ENCODE measurements at places on chromosomes 6 and 20.
A peak's percentile ranks its signal among the peaks of the same experiment; 100 is the strongest.

DNA sequence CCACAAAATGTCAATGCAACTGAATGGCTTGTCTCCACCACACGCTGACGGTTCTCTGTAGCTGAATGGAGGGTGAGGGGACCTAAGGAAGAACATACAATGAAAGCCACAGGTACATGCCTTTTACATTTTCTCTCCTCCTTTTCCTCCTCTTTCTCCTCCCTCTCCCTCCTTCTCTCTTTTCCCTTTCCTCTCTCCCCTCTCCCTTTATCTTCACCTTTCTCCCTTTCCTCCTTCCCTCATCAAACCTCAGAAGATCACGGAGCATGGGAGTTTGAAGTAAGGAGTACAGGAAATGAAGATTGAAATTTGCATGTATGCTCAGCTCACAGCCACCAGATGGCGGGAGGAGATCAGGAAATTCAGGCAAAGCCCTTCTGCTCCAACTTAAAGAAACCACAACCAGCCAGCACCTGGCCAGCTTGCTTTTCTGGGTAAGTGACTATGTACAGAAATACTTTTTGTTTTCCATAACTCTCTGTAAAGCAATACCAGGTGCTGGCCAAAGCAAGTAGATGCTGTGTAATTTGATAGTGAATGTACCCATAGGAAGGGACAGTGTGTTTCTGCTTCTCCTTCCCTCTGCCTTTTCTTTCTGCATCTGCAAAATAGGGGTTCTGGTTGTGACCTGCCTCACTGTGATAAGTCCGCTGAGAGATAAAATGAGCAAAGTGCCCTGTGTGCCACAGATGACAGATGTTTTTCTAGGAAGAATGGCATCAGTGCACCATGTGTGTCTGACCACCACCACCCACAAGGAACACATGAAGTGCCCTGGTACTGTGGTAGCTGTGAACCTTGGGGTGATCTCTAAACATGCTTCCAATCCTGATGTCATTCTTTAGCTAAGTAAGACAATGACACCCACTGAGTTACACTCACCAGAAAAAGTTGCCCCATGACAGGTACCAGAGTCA, 18.6 kb upstream of the FOXO3 start:
- peak; percentile 35 for DNase-seq

DNA sequence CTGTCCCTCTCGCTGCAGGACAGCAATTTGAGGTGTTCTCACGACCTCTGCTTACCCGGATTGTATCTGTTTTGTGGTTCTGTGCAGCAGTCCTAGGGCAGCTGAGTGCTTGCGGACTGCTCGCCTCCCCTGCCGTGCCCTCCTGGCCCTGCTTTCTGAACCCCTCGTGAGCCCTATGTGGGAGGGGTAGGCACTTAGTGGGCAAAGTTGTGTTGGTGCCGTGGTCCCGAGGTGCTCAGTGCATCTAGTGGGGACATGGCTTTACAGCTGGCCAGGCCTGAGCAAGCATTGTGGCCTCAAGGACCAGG, 5.2 kb downstream of the TMEM181 start:
- no peak for DNase-seq

- no peak for DNase-seq
These were observed 174.1 kb downstream of the COL21A1 start for GRCh38 chr6:56073315-56073714.

GRCh38 chr6:14466278-14466677, 348.7 kb downstream of the CD83 start:
- DNase-seq: no peak

- DNase-seq: no peak
These were observed 191.9 kb downstream of the CENPW start for GRCh38 chr6:126531840-126532239.

DNA sequence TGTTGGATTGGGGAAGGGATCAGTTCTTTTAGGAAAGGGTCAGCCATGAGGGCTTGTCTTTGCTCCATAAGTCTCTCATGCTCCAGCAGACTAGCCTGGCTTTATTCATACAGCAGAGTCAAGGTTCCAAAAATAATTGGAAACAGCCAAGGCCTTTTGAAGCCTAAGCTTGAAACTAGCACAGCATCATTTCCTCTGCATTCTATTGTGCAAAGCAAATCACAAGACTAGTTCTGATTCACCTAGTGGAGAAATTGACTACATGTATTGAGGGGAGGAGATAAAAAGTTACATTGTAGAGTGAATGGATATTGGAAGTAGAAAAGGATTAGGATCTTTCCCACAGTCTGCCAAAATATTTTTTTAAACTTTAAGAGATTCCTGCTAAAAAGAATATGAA, 159.3 kb upstream of the PLCB4 start:
- no peak for DNase-seq

DNA sequence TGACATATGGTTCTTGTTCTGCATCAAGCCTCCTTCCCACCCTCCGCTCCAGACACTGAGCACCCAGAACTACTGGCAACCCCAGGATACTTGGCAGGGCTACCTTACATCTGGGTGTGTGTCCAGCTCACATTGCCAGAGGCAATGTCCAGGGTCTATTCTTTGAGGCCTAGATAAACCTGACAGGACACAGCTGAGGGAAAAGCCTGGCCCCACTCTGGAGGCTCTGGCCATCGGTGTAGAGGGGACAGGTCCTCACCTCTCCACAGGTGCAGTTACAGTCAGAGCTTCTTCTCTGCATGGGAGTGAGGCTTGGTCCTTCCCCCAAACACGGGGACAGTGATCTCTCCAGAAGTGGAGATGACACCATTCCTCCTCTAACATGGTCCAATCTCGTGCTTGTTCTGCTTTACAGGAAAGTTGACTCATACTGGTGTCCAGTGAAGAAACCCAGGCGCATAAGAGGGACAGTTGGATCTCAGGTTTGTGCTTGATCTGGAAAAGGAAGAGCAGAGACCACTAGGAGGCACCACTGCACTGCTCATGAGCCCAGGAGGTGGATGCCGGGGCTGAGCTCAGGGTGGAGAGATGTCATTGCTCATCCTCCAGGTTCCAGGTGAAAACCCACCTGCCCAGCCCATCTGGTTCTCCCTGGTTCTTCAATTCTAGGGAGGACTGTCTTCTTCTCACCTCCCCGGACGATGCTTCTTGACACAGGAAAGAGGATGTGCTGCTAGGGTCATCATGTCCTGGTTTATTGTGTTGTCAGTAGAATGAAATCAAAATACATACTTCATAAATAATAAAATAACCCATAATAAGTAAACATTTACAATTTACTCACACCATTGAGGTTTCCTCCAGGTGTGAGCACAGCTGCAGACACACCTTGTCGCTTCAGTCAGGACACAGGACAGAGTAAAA, 14.7 kb downstream of the HLA-F start:
- DNase-seq: no peak

DNA sequence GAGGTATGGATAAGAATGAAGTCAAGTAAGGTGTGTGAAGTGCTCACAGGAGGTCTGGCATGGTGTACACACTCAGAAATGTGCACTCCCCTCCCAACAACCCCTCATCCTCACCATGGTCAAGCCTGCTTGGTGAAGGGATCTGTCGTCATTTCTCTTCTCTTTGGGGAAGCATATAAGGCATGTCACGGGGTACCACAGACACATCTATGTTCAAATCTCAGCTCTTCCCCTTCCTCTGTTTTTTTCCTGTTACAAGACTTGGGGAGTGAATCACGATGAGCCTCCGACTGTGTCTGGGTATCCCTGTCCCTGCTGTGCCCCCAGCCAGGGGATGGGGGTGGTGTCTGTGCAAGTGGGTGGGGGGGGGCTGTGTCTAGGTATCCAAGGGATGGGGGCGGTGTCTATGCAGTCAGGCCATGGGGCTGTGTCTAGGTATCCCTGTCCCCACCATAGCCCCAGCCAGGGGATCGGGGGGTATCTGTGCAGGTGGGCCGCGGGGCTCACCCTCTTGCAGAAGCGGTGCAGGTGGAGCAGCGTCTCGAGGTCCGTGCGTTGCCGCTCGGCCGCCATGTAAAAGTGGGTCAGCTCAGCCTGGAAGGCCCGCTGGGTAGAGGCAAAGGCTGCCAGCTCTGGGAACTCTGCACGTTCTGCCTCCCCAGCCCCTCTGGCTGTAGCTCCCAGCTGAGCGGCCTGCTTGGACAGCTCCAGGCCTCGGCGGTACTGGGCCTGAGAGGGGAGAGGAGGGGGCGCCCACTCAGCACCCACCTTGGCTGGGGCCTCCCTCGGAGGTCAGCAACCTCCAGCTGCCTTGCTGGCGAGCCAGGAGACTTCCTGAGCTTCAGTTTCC, 43.6 kb downstream of the KIAA1755 start:
- DNase-seq: no peak

- DNase-seq: no peak
These were observed 213.1 kb downstream of the DOK5 start for GRCh38 chr20:54688476-54688875.

DNA sequence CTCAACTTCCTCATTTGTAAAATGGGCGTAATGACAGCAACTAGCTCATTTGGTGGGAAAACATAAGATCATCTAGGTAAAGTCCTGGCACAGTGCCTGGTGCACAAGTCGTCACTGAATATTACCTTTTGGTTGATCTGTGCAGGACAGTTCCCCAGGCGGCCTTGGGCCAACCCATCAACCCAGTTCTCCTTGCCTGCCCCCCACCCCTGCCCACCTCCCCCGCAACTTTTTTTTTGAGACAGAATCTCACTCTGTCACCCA, 99.2 kb downstream of the JPH2 start:
- DNase-seq: no peak

DNA sequence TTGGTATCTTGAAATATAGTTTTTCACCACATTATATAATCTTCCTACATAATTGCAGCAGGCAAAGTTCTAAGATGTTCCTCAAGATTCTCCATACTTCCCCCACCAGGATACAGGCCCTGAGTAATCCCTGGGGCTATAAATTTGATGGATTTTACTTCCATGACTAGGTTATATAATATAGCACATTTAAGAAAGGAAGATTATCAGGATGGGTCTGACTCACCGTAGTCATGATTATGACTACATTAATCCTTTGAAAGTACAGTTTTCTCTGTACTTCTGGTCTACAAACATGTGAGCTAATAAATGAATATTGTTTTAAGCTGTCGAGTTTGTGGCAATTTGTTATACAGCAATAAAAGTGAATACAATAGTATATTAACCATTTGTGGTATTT, 122.5 kb downstream of the MACROD2 start:
- no peak for DNase-seq

DNA sequence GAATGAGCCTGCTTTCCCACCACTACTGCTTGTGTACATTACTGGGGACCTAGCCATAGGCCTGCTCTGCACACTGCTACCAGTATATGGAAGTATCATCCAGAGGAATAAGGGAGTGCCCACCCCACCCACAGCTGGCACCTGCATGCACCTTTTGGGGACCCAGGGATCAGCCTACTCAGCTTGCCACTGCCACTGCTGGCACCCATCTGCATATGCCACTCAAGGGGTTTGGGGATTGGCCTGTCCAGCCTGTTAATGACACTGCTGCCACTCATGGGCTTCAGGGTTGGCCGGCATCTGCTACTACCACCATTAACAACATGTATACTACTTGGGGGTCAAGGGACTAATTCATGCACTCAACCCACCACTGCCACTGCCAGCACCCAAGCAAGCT, 832.1 kb downstream of the PHF3 start:
- no peak for DNase-seq

DNA sequence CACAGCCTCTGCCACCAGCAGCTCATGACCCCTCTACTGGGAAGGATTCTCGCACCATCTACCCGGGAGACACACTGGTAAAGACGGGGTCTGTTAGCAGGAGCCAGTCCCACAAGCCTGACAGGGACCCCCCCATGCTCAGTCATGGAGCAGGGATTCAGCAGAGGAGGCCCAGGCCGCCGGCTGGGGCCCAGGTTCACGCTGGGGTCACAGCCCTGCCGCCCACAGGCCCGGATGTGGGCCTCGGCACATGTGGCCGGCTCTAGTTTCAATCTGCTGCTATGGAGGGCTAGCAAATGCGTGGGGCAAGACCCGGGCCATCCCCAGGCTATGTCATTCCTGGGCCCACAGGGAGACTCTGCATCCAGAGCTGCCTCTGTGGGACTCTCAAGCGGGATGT, 25.1 kb downstream of the PXDC1 start:
- no peak for DNase-seq

- DNase-seq: no peak
These were observed 311.8 kb downstream of the CD83 start for GRCh38 chr6:14429396-14429795.

DNA sequence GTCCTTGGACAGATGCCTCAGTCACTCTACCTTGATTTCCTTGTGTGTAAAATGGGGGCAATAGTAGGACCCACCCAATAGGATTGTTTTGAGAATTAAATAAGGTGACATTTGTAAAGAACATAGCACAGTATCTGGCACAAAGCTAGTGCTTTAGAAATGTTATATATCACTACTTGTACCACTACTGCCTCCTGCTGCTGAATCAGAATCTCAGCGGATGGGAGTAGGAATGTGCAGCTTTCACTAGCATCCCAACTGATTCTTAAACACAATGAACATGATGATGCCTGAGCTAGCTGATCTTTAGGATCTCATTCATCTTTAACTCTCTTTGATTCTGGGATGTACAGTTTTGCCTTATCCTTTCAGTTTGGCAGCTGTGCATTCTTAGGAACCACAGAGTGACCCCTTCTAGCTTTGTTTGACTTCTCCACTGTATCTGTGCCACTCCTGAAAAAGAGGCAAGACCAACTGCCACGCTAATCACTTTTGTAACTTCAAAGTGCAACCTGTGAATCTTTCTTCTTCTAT, 7.2 kb downstream of the PBOV1 start:
- no peak for DNase-seq

DNA sequence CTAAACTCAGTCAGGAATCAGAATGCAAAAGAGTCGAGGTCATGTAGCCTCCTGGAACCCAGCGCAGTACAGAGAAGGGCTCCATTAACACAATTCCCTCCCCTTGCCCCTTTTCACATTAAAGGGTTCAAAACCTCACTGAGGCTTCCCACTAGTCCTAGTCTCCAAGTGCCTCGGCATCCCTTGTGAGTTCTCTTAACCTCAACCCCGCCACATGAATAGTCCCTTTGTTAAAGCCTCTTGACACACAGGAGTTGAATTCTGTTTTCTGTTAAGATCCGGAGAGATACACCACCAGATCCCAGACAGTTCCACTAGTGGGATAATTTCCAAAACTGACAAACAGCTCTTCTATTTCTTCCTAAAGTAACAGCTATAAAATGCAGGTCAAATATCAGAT, 17.8 kb downstream of the PTPRT start:
- DNase-seq: no peak

GRCh38 chr20:21709535-21709904, 4.1 kb downstream of the PAX1 start:
- DNase-seq: no peak

- no peak for DNase-seq
These were observed 61.6 kb upstream of the EDN1 start for GRCh38 chr6:12228447-12229146.

DNA sequence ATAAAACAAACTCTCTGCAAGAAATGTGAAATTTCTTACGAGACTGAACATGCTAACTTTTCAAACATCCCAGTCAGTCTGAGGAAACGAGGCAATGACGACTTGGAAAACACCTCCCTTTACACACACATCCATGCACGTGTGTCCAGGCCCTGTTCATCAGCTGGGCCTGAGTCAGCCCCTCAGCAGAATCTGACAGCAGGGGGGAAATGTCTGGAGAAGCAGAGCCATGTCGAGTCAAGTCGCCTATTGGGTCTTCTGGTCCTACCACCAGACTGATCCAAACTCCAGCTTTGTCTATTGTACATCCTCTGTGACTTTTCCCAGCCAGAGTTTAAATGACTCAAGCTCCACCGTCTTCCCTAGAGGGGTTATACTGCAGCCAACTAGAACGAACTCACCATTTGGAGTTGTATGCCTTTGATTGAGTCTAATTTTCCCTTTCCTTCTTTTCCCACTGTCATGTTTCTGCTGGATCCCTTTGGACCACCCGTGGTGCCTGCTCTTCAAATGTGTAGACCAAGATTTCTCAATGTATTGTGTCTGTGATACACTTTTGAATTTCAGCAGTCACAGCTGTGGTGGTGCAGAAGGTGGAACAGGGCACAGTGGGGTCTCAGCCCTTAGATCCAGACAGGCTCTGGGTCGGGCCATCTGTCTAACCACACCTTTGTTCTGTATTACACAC, 254.0 kb downstream of the CDC5L start:
- no peak for DNase-seq

Measured in nucleus accumbens (tissue), 56 donors.